ENCODE measurements at places on chromosomes 6 and 20. TPM values are rescaled to one million over a fixed set of nuclear protein-coding genes. Genes with fewer than 3 reads are reported as not detected.

OGFR gene
- total RNA-seq, result 43.3 TPM

TMEM244 gene
- not detected for total RNA-seq

C6orf132 gene
- total RNA-seq, result 0.28 TPM

SIRPB2 gene
- total RNA-seq, result 1.8 TPM

BFSP1 gene
- total RNA-seq, result 1.8 TPM

PRDM1 gene
- total RNA-seq, result 1.3 TPM

C6orf89 gene
- total RNA-seq, result 69.5 TPM

All from spinal cord (tissue), 10 donors.